Tibial nerve (tissue), 4 donors: ENCODE measurements at places on chromosomes 5 and 9. TPM values are rescaled to one million over a fixed set of nuclear protein-coding genes. Genes with fewer than 3 reads are reported as not detected.

Gene KLF4
- 93.3 TPM for total RNA-seq

Gene ARAP3
- 11.1 TPM for total RNA-seq

Gene OR1L4
- not detected for total RNA-seq

Gene UGT3A2
- total RNA-seq: not detected

DNA sequence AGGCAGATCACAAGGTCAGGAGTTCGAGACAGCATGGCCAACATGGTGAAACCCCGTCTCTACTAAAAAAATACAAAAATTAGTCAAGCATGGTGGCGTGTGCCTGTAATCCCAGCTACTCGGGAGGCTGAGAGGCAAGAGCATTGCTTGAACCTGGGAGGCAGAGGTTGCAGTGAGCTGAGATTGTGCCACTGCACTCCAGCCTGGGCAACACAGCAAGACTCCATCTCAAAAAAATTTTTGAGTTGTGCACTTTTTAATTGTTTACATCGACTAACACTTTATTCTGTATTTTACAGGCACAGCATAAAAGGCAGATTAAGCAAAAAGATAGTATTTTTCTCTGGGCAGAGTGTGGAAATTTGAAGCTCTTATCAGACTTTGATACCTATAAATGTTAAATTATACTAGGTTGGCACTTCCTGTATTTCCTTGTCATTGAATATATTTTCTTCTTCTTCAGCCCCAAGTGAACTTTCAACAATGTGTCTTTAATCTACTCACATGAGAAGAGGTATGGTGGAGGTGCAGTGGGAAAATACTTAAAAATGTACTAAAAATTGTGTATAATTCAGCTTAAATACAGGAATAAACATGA, 180.6 kb upstream of the ELL2 start:
- no peaks in the 10 kb centered on the region for H3K4me1 ChIP-seq
- H3K27ac ChIP-seq: no peak overlapping the region
- H3K4me3 ChIP-seq: no peak overlapping the region
- H3K36me3 ChIP-seq: no peaks in the 10 kb centered on the region

DNA sequence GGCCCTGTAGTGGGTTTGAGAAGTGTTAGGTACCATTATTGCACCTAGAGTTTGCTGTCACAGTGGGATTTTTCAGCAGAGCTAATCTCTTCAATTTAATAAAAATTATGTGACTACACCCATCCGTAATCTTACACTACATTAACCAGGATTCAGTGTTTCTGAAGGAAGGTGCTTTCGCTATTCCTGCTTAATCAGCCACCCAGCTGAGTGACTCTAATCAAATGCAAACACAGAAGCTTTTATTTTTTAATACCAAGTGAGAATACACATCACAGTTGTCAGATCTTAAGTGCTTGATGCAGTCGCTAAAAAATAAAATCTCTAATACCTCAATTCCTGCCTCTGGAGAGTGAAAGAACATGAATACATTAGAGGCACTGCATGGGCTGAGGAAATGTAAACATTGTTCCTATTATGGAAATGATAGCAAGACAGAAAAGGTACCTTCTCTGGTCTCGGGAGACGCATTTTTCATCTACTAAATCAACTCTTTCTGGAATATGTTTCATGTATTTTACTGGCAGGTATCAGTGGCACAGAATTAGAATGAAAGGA, 125.7 kb downstream of the SEMA6A start:
- peaks cover 11% of the 10 kb centered on the region for H3K4me1 ChIP-seq
- no peak for DNase-seq
- H3K4me3 ChIP-seq: no peak overlapping the region
- H3K27me3 ChIP-seq: no peaks in the 10 kb centered on the region
- peaks cover 27% of the 10 kb centered on the region for H3K36me3 ChIP-seq

DNA sequence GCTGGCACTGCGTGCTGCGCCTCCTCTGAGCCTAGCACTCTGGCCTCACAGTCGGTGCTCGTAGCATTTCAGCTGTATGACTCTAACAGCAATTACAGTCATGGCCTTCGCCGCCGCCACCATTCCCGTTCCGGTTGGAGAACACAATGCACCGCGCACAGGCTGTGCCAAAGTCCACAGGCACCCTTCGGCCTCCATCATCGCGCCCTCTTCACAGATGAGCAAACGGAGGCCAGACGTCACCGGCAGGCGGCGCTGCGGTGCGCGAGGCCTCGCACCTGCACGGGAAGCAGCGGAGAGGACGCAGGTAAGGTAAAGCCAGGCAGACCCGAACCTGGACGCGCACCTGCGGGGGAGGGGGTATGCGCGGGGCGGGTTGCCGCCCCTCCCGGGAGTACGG, 128.9 kb downstream of the BARX1 start:
- peaks cover 36% of the 10 kb centered on the region for H3K27me3 ChIP-seq
- DNase-seq: no peak
- no peak overlapping the region for H3K27ac ChIP-seq
- H3K4me3 ChIP-seq: no peak overlapping the region

- peak overlapping the region; percentile 20 for H3K27ac ChIP-seq
- H3K36me3 ChIP-seq: no peaks in the 10 kb centered on the region
- H3K27me3 ChIP-seq: no peaks in the 10 kb centered on the region
- H3K4me3 ChIP-seq: no peak overlapping the region
Measured at GRCh38 chr5:43305948-43306565, 7.2 kb downstream of the HMGCS1 start.

DNA sequence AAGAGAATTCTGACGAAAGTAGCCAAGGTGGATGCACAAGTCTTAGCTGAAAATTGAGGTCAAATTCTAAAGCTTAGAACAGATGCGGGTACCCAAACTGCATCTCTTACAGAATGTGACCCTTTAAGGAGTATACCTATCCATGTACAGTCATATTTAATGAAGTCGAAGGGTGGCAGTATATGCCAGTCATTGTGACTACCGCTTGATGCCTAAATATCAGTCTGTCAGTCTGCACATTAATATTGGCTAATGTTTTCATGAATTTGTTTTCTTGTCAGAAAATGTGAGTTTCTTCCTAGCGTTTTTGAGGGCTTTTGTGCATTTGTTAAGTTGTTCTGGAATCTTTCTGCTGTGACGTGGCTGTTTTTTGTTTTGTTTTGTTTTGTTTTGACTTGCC, 264.5 kb upstream of the ELAVL2 start:
- no peak overlapping the region for H3K27ac ChIP-seq
- H3K4me3 ChIP-seq: no peak overlapping the region
- H3K36me3 ChIP-seq: no peaks in the 10 kb centered on the region
- no peaks in the 10 kb centered on the region for H3K27me3 ChIP-seq

DNA sequence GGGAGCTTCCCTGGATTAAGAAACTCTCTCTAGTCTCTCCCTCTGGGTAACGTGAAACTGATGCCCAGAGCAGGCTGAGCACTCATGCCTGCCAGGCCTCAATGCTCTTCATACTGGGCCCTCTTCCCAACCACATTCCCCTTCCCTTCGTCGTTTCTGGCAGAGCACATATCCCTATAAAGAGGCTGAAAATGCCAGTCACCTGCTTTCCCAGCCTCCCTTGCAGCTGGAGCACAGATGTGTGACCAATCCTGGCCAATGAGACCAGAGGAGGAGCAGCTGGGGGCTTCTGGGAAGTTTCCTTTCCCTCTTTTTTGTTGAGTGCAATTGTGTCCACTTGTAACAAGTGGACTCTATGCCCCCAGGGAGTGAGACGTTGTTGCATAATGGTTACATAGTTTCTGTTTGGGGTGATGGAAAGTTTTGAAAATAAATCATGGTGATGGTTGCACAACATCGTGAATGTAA, 30.2 kb upstream of the SMIM23 start:
- no peak overlapping the region for H3K4me3 ChIP-seq
- H3K36me3 ChIP-seq: no peaks in the 10 kb centered on the region
- no peak for DNase-seq
- H3K27me3 ChIP-seq: no peaks in the 10 kb centered on the region
- H3K4me1 ChIP-seq: no peaks in the 10 kb centered on the region
- no peak overlapping the region for H3K27ac ChIP-seq
